ENCODE measurements at places on chromosomes 4 and X.

- no peak for DNase-seq
Measured at GRCh38 chr4:15694431-15694830, 8.4 kb upstream of the BST1 start.

- no peak for DNase-seq
Measured at GRCh38 chrX:74246524-74246923, 57.5 kb upstream of the ZCCHC13 start.

DNA sequence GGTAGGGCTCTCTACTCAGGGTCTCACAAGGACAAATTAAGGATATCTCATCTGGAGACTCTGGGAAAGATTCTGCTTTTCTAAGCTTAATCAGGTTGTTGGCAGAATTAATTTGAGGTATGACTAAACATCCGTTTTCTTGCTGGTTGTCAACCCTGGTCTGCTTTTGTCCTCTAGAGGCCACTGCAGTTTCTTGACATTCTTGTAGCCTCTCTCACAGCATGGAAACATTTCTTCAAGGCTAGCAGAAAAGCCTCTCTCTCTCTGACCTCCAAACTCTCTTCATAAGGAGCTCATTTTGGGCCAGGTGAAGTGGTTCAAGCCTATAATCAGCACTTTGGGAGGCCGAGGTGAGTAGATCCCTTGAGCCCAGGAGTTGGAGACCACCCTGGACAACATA is 749.5 kb upstream of the PCDH7 start:
- no peak for DNase-seq

DNA sequence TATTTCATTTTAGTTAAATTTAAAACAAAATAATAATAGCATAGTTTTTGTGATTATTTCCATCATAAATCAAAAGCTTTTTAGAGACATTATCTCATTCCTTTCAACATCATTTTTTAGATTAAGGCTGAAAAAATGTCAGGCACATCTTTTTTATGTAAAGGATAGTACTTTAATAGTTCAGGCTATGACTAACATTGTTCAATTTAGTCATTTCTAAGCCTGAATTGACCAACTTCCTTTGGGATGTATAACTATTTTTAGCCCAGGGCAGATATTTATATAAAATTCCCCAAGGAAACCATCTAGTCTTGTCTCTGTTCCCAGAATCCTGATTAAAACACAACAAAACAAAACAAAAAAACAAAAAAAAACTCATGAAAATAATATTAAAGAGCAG is 145.6 kb upstream of the PCDH18 start:
- DNase-seq = no peak

DNA sequence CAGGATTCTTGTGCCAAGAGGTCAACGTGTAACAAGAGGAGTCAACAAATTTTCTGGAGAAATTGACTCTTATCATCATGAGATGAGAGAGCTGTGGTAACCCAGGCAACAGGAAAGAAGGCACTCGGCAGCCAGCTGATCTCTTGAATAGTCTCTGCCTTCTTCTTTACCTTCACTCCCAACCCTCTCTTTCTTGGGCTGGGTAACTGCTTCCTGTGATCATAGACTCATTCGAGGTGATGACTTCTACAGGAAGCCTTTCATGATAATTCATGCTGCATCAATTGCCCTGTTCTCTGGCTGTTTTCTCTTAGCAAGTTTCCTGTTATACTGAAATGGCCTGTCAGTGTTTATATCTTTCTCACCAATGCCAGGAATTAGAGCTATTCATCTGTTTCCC is 70.8 kb upstream of the FSTL5 start:
- no peak for DNase-seq

Data from GM12865 (cell line).